ENCODE measurements at places on chromosomes 6 and 20.

GRCh38 chr20:46789339-46790028 lies 80.0 kb downstream of the SLC2A10 start:
- DNase-seq: no peak

- no peak for DNase-seq
Measured at GRCh38 chr6:114521926-114522325, 179.1 kb upstream of the HS3ST5 start.

DNA sequence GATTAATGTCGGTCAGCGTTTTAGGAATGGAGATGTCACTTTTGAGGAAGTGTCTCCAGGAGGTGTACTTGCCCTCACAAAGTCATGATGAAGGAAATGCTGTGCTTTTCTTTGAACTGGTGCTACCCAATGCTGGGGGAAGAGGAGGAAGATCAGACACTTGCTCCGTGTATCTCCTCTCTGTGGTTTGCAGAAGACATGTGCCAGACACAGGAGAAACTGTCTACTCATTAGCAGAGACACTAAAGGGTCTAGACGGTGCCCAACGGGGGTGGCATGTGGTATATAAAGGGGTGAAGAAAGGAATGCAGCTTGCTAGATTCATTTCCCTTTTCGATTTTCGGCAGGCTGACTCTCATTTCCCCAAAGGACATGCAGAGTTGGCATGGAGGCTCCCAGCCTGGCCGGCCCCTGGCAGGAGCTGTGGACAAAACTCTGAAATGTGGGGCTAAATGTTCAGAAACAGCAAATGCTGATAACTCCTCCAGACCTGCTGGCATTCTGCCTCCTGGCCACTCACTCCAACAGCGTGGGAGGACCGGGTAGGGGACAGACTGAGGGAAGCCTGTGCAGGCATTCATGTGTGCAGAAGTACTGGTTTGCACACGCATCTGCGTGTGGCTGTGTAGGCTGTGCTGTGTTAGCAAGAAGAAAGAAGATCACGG lies 59.6 kb upstream of the QKI start:
- DNase-seq: no peak

DNA sequence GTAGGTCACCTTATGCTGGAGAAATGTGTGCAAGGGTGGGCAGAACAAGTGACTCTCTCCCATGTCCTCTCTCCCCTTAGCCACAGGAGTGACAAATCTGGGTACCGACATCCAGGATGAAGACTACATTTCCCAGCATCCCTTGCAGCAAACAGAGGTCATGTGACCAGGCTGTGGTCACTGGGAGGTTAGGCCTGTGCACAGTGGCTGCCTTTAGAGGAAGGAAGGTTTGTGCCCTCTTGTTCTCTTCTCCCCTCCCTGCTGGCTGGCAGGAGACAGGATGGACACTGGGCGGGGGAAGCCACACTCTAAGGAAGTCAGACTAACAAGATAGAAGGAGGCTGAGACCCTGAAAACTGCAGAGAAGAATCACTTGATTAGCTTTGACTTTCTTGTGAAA lies 360.2 kb downstream of the PREX1 start:
- no peak for DNase-seq

GRCh38 chr6:44256775-44257024 lies 628 bp downstream of the SLC35B2 start:
- DNase-seq: no peak

DNA sequence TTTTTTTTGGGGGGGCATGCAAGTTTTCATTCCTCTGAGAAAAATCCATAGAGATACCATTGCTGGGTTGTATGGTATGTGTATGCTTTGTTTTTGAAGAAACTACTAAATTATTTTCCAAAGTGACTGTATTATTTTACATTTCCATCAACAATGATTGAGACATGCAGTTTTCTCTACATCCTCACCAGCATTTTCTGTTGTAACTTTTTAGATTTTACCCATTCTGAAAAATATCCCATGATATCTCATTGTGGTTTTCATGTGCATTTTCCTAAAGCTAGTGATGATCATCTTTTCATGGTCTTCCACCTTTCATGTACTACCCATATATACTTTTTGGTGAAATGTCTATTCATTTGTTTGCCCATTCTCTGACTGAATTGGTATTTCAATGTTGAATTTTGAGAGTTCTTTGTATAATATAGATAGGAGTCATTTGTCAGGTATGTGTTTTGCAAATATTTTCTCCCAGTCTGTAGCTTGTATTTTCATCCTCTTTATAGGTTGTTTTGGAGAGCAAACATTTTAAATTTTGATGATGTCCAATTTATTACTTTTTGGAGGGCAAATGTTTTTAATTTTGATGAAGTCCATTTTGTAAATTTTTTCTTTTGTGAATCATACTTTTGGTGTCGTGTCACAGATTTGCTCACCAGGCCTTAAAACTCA lies 827.5 kb upstream of the CITED2 start:
- no peak for DNase-seq

GRCh38 chr6:139708337-139709199 lies 334.1 kb upstream of the CITED2 start:
- no peak for DNase-seq

DNA sequence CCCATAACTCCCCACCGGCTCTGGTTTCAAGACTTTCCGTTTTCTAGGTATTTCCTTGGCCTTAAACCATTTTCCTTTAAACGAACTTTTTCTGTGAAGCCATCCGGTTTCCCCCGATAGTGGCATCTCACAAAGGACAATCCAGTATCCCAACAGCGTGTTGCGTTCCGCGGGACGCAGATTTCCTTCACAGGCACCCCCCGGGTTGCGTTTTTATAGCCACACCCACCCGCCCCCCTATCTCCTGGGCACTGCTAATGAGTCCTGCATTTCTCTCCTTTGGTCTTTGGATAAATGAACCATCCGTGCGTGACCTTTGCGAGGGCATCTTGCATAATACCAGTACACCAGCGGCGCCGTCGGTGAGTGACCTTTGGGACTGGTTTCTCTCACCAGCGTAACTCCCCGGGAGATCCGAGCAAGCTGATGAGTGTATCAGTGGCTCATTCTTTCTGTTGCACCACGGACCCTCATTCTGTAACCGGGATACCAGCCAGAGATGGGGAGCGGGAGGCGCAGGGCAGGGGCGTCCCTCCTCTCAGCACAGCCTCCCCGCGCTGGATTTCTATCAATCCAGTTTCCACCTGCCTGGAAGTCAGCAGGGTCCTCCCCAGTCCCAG lies 586 bp upstream of the NQO2 start:
- no peak for DNase-seq

DNA sequence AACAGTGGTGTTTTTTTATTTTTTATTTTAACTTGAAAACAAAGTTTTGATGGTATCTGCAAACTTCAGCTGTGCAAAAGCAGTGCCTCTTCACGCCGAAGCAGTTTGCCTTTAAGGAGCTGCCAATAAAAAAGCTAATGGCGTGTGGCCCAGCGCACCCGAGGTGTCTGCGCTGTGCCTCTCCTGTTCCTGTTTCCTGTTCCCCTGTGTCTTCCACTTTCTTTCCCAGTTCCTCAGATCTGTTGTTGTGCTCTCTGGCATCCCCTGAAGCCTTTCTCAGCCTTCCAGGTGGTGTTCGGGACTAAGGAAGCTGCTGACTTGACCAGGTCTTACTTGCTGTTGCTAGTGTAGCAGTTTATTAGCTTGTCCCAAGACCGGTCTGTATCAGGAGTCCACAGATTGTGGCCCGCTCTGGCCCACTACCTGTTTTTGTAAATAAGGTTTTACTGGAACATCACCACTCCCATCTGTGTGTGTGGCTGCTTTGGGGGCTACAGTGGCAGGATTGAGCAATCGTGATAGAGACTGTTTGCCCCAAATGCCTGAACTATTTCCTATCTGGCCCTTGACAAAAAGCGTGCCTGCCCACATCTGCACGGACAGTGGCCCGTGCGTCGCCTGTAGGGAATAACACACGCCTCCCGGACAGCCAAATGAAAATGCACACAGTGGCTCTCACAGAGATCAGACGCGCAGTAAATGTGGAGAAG lies 178.3 kb downstream of the TMEM242 start:
- DNase-seq: no peak

DNA sequence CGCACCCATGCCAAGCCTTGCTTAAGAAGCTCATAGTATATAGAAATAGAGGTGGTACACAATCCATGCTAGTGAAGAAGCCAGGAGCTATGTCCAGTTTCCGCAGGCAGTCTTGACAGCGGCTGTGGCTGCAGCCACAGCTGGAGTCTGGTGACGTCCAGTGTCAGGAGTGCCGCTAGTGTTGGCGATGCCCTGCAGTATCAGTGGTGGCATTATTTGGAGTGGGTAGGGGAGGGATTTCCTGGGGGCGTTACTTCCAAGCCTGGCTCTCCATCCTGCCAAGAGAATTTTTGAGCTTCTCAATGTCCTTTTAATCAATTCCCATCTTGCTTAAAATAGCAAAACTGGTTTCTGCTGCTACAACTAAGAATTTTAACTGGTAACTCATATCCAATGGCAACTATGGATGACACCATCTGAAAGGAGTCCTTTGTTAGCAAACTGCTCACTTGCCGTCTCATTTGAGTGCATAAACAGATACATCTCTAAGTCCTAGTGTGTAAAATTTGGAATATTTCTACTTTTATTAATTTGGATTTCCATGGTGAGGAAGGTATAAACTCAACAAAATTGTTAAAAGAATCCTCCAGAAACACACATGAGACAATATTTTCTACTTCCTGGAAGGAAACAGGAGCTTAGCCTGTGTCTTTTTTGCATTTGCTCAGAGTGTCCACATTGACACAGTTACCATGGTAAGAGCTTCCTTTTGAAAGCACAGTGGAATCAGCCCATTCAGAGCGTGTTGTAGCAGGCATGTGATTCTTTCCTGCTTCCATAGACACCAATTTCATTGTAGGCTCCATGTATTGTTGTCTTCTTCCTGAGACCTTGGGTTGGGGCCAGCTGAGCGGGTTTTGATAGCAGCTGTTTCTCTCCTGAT lies 44.6 kb upstream of the PXDC1 start:
- DNase-seq: no peak

DNA sequence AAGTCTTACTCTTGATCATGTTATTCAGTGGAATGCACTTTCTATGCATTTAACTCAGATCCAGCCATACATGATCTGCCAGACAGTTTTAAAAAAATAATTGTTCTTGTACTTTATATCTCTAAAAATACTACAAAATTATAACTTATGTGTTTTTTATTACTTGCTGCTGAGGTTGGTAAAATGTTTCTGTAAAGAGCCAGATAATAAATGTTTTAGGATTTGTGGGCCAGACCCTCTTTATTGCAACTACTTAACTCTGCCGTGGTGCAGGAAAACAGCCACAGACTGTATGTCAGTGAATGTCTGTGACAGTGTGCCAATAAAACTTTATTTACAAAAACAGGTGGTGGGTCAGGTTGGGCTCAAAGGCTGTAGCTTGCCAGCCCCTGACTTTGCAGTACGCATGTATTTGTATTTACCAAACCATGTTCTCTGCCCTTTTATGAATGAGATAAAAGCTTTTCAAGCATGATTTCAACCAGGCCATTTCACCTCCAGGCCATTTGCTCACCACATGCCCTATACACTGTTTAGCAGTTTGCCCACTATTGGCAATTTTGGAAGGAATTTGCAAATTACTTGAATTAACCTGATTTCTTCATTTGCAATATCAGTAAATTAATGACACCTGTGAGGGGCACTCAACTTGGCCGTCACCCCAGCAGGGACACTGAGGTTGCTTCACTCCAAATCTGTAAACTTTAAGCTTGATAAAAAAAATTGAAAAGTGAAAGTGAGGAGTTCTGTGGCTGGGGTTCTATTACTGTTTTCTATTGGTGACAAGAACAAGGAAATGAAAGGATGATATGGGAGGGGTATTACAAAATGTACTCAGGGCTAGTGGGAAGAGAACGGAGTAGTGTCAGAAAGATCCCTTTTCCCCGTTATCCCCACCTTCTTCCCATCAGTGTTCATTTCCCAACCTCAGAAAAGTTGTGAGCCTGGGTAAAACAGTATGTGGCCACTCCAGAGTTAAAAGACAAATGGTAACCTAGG lies 133.4 kb downstream of the CEBPB start:
- DNase-seq: no peak

- no peak for DNase-seq
Measured at GRCh38 chr20:36593347-36593929, 12.1 kb upstream of the RAB5IF start.

DNA sequence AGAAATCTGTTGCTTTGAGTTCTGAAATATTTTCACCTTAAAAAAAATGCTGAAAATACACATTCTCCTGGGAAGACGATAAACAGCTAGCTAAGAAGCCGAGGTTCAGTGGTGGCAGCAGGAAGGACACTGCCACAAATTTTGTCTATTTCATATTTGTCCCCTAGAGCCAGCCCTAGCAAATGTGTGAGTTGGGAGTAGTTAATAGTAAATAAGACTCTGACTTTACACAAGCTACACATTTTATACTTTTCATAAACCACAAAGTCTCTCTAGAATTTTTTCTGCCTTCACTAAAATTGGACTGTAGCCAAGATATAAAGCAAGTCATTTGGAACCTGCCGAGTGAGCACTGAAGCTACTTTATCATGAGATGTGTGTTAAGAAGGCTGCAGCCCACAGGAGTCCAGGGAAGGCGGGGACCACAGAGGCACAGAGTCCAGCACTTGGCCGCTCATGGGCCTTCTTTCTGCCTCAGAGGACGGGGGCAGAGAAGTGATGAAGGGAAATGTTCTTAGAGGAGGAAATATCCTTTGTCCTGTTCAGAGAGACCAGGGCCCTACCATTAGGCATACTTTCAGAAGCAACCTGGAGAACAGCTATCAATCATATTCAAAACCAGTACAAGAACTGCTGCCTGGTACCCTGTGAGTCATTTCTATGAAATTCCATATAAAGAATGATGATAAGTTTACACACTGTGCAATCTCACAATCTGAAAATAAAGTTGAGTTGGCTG lies 241.7 kb upstream of the TAB2 start:
- no peak for DNase-seq

- DNase-seq: no peak
Measured at GRCh38 chr20:8033151-8033841, 13.7 kb upstream of the TMX4 start.
